ENCODE measurements at places on chromosomes 12 and 14.

DNA sequence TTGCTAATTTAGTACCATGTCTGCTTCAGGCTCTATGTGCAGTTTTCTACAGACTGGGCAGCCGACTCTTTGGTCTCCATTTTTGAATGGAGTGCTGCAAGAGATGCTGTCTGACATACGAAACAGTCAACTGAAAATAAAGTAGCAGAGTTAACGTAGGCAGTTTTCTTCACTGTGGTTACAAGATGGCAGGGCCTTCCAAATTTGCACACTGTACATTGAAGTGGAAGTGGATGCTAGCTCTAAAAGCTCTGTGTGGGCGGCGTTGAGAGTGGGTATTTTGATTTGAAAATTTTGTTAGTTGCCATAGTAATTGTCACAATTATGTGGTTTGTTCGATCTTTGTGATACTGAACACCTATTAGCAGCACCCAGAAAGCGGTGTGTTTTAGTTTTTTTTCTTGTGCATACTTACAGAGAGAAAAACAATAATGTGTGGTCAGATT lies 154.9 kb upstream of the ATP2B1 start:
- DNase-seq: no peak

DNA sequence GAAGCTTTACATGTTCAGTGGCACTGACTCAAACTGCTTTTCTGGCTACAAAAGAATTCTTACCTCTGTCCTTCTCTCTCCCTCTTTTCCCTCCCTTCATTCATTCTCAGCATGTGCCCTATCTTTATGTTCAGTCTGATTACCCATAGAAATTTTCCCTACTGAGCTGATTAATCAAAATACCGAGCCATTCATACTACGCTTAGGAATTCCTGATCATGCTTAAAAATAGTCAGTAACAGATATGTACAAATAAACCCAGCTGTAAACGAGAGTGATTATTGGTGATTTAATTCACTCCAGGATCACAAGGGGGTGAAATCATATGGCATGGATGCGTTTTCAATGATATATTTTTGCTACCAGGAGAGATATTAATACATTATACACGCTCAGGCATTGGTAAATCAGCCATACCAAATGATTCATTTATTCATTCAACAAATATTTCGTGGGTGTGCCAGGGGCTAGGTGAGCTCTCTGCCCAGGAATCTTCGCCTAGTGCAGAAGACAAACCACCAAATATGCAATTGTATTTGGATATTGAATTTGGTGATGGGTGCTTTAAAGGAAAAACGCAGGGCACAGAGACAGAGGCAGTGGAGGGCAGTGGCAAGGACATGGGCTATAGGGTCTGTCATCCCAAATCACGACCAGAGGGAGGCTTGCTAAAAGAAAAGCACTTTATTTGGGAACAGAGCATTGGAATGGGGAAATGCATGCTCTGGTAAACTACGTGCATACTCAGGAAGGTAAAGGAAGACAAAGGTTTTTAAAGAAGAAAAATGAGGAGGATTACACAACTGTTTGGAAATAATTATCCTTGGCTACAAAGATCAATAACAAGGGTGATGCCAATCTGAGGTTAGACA lies 13.9 kb upstream of the VRK1 start:
- no peak for DNase-seq

GRCh38 chr14:44756554-44756953 lies 205.2 kb downstream of the KLHL28 start:
- DNase-seq: no peak

GRCh38 chr14:105086833-105087307 lies 21.6 kb upstream of the GPR132 start:
- DNase-seq: peak; percentile 89

DNA sequence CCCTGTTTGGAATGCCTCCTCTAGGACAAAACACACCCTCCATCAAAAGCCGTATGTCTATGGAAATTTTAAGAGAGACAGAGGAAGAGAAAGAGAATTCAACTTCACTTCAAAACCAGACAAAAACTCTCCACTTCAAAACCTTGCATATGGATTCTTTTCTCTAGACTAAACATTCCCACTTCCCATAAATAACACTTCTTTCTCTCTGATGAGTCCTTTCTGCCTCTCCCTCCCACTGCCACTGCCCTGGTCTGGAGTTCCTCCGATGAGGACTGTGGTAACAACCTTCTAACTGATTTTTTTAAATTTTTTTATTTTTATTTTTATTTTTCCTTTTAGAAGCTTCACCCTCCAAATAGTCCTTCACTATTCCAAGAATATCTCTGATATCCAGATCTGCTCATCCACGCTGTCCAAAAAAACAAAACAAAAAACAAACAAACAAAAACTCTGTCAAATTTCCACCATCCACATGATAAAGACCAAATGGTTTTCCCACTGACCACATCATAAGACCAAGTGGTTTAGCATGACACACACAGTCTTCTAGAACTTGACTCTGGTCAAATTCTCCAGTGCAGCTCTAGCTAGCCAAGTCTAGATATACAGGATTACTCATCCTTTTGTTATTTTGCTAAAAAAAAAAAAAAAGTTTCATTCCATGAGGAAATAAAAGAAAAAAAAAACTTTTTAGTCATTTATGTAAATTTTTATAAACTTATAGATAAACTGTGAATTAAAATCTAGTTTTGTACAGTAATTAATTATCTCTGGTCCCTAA lies 256.0 kb downstream of the PPFIA2 start:
- DNase-seq: no peak

GRCh38 chr14:106343626-106344025 lies 817.2 kb downstream of the TMEM121 start:
- DNase-seq: no peak

DNA sequence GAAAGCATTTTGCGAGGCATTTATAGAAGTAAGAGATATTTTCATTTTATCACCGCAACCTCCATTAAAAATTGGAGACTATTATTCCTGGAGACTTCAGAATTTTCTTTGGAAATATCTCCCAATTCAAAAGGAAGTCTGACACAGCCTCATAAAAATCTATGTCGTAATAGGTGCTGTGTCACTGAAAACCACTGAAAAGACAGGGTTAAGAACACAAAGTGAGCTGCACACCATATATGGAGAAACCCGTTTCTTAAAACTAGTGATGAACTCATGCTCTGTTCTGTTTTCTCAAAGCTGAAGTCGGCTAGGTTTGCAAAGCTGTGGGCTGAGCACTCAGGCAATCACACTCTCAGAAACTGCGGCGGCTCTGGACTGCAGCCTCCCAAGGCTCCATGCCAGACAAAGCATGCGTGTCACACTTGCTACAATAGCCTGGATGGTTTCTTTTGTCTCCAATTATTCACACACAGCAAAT lies at the start of gene GLIPR1:
Gene GLIPR1 (plus strand): TSS at position 287 of the 481 bp plus-strand sequence. CDS start 126 bp downstream, at position 413.
- DNase-seq: peak; percentile 68

DNA sequence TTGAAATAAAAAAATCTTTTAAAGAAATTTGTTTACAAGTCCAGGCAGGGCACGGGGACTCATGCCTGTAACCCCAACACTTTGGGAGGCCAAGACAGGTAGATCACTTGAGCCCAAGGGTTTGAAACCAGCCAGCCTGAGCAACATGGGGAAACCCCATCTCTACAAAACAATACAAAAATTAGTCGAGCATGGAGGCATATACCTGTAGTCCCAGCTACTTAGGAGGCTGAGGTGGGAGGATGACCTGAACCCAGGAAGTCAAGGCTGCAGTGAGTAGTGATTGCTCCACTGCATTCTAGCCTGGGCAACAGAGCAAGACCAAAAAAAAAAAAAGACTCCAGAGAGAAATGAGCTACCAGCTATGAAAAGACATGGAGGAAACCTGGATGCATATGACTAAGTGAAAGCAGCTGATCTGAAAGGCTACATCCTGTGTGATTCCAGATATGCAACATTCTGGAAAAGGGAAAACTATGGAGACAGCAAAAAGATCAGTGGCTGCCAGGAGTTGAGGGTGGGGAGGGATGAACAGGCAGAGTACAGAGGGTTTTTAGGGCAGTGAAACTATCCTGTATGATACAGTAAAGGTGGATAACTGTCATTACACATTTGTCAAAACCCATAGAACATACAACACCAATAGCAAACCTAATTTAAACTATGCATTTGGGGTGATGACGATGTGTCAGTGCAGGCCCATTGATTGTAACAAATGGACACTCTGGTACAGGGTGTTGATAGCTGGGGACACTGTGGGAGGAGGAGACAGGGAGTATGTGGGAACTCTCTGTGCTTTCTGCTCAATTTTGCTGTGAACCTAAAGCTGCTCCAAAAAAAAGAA lies 59.9 kb downstream of the PRKAB1 start:
- DNase-seq: no peak

DNA sequence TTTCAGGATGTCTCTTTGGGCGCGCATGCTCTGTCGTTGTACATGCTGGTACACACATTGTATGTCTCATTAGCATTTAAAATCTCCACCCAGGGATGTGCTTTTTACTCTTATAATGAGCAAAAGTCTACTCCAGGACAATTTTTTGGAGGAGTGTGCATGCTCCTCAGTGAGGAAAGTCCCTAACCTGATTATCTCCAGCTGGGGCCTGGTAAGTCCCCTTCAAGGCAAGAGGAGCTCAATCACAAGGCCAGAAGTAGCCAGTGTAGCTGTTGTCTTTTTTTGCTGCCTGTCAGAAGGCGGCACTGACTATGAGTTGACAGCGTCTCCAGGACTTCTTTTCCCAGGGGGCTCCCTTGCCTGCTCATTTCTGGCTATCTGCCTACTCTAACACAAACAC lies 218.3 kb upstream of the CNTN1 start:
- no peak for DNase-seq

DNA sequence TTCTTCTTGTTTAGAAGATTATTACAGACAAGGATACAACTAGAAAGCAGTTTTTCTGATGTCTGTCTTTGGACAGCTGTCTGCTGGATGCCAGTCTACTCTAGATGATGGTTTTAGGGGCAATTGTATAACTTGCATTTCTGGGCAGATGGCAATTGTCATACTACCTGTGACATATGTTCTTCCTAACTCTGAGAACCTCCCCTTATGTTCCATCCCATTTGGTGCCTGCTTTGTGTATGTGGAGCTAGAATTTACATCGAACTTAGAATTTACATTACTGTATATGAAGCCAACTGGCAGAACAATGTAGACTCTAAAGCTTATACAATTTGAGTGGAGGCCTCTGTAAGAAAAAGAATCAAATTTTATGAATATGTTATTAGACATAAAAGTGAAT lies 430.2 kb upstream of the SEL1L start:
- DNase-seq: no peak

DNA sequence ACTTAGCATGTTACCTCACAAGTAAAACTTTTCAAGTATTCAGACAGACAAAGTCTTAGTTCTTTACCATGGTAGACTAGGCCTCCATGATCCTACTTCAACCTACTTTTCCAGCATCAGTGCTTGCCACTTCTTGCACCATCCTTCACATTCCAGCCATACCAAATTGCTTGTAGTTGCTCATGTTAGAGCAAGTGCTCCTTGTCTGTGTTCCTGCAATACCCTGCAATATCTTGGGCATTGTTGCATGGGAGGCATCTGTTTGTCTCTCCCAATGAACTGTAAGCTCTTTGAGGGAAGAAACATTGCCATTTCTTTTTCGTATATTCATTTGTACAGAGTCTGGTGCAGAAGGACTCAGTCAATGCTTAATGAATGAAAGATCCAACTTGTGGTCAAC lies 78.0 kb downstream of the SRGAP1 start:
- no peak for DNase-seq

- no peak for DNase-seq
Observed at GRCh38 chr12:23857178-23857577, 92.3 kb downstream of the SOX5 start.

- DNase-seq: no peak
Observed at GRCh38 chr12:75766263-75767160, 255.1 kb upstream of the KRR1 start.

DNA sequence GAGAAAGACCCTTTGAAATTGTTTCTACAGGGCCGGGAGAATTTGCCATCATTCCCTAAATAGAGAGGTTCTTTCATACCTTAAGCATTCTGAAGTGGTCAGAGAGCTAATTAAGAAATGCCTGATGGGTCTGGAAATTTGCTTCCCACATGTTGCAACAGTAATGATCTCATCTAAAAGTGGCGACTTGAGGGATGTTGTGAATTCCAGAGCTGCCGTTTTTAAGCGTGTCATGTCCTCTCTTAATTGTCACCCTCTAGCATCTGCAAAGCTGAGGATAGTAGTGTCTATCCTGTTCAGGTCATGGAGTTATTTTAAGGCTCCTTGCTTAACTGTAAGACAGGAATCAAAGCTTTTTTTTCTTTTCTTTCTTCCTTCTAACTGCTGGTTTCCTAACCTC lies 60.4 kb downstream of the FOS start:
- DNase-seq: no peak

DNA sequence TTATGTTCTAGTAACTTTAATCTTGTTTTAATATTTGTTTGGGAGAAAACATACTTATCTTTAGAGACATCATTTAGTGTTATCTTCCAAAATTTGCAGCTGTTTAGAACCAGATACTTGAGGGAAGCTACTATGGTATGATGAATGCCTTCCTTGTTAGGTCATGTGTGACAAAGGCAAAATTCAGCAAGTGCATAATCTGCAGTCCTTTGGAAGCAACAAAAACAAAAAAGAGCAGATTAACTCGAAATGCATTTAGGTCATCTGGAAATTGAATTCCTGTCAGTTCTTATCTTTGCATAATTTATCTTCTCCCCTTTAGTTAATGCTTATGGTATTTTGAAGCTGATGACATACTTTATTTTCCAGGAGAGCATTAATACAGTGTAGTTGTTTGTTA lies 3.5 kb downstream of the FBXO34 start:
- DNase-seq: no peak

- DNase-seq: no peak
Observed at GRCh38 chr12:120316798-120317223, 10.8 kb downstream of the PLA2G1B start.
